Cardiac muscle cell (in vitro differentiated cells and primary cell): ENCODE measurements at places on chromosomes 7 and 10. TPM values are rescaled to one million over a fixed set of nuclear protein-coding genes. Genes with fewer than 3 reads are reported as not detected.

Gene NME8
- 0.06 and 0.07 TPM in 2 replicates for total RNA-seq

Gene SORCS3
- total RNA-seq: 12.2 and 29.1 TPM in 2 replicates

Gene PLAC9
- not detected in 2 replicates for total RNA-seq

DNA sequence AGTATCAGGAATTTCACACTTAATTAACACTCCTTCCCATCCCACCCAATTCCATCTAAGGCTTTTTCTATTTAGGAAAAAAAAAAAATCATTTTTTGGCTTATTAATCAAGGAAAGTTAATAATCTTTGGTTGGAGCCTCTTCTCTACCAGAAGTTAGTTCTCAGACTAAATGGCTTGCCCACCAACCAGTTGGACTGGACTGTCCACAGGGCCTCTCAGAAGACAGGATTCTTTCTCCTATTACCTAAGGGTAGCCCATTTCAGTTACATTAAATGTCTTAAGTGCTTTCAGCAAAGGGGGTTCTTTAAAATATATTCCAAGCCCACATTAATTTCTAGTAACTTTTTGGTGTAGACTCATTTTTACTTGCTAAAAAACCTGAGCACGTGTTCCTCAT, 35.2 kb downstream of the GLUD1 start:
- no peak for DNase-seq
- peaks cover 12% of the 10 kb centered on the region for H3K4me1 ChIP-seq
- H3K4me3 ChIP-seq: no peak overlapping the region
- H3K36me3 ChIP-seq: peaks cover 56% of the 10 kb centered on the region
- no peak overlapping the region for H3K27ac ChIP-seq
- H3K27me3 ChIP-seq: no peaks in the 10 kb centered on the region

- no peak overlapping the region for H3K4me3 ChIP-seq
- H3K27me3 ChIP-seq: no peaks in the 10 kb centered on the region
- H3K4me1 ChIP-seq: no peaks in the 10 kb centered on the region
- DNase-seq: peak; percentile 70
- H3K36me3 ChIP-seq: peaks cover 4% of the 10 kb centered on the region
- no peak overlapping the region for H3K27ac ChIP-seq
Measured at GRCh38 chr7:141785706-141786552, 4.1 kb upstream of the TAS2R5 start.

DNA sequence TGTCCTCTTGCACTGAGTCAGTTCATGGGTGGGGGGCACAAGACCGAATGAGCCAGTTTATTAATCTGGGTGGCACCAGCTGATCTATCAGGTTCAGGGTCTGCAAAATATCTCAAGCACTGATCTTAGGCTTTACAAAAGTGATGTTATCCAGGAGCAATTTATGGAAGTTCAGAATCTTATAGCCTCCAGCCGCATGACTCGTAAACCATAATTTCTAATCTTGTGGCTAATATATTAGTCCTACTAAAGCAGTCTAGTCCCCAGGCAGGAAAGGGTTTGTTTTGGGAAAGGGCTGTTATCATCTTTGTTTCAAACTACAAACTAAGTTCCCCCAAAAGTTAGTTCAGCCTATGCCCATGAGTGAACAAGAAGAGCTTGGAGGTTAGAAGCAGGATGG, 33.9 kb downstream of the AKR1C8 start:
- no peak overlapping the region for H3K4me3 ChIP-seq
- no peak for DNase-seq
- no peaks in the 10 kb centered on the region for H3K4me1 ChIP-seq
- H3K36me3 ChIP-seq: no peaks in the 10 kb centered on the region
- H3K27me3 ChIP-seq: no peaks in the 10 kb centered on the region
- no peak overlapping the region for H3K27ac ChIP-seq

DNA sequence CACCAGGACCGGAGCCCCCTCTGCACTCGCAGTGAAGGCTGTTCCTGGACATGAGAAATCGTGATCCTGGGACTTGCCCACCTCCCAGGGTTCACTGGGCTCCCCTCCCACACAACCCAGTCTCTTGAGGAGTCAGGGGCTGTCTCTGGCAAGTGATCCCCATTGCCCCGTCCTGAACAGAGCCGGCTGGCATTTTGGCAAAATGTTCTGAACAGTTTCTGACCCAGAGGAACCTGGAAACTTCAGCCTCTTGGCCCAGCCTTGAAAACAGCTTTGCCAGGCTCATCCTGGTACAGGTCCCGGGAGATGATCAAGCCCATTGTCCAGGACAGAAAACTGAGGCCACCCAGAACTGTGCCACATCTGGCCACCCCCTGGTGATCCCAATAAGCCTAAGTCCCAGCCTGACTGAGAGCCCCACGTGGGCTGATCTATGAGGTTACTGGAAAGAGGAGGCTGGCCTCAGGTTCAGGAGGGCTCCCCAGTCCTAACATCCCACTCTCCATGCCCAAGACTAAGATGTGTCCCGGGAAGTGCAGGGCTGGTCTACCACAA, 115.7 kb downstream of the OAT start:
- H3K36me3 ChIP-seq: no peaks in the 10 kb centered on the region
- H3K4me3 ChIP-seq: no peak overlapping the region
- H3K27me3 ChIP-seq: no peaks in the 10 kb centered on the region
- H3K4me1 ChIP-seq: no peaks in the 10 kb centered on the region
- no peak overlapping the region for H3K27ac ChIP-seq

- H3K4me3 ChIP-seq: peak overlapping the region; percentile 69
- peaks cover 36% of the 10 kb centered on the region for H3K4me1 ChIP-seq
- peak; percentile 62 for DNase-seq
- peak overlapping the region; percentile 86 for H3K27ac ChIP-seq
- no peaks in the 10 kb centered on the region for H3K27me3 ChIP-seq
- no peaks in the 10 kb centered on the region for H3K36me3 ChIP-seq
Measured at GRCh38 chr10:110919971-110920881, 822 bp downstream of the SHOC2 start.

DNA sequence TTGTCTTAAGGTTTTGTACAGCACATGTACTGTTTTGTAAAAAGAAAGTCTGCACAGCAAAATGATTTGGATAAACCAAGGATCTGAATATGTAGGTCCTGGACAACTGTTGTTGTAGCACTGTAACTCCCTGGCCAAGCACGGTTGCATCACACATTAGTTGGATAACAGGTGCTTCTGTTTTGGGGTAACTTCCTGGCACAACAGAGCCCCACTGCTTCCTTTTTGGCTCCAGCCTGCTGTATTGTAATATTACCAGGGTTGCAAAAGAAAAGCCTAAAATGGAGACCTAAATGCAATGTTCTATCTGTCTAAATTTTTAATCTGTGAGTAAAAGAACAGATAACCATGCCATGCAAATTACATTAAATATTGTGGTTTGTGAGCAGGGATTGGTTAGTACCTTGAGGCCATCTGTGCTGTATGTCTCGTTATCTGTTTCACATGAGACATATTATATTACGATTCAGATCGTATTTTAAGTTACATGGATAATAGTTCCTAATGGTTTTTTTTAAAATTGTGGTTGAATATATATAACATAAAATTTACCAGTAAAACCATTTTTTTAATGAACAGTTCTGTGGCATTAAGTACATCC, 27.5 kb upstream of the WAC start:
- H3K4me1 ChIP-seq: peaks cover 7% of the 10 kb centered on the region
- H3K4me3 ChIP-seq: no peak overlapping the region
- DNase-seq: no peak
- no peak overlapping the region for H3K27ac ChIP-seq
- no peaks in the 10 kb centered on the region for H3K36me3 ChIP-seq
- no peaks in the 10 kb centered on the region for H3K27me3 ChIP-seq

- DNase-seq: no peak
- no peaks in the 10 kb centered on the region for H3K4me1 ChIP-seq
- no peaks in the 10 kb centered on the region for H3K36me3 ChIP-seq
- H3K27me3 ChIP-seq: no peaks in the 10 kb centered on the region
Measured at GRCh38 chr7:92737706-92738105, 98.7 kb downstream of the CDK6 start.

DNA sequence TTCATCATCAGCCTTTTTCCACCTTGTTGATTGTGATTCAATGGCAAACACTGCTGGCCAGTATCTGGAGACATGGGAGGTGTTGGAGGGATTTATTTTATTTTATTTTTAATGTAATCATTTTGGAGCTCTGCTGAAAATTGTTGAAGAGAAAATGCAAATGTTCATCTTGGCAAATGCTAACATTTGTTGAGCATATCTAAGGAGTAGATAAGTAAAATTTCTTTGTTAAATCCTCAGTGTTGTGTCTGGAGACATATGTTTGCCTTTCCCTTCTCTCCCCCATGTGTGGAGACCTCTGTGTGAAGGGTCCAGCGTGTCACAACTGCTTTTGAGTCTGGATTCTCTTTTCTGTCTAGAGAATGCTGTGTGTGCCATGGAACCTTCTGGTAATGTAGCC, 300.3 kb downstream of the FZD1 start:
- no peaks in the 10 kb centered on the region for H3K36me3 ChIP-seq
- DNase-seq: no peak
- no peak overlapping the region for H3K27ac ChIP-seq
- H3K4me1 ChIP-seq: no peaks in the 10 kb centered on the region
- H3K4me3 ChIP-seq: no peak overlapping the region
- no peaks in the 10 kb centered on the region for H3K27me3 ChIP-seq

DNA sequence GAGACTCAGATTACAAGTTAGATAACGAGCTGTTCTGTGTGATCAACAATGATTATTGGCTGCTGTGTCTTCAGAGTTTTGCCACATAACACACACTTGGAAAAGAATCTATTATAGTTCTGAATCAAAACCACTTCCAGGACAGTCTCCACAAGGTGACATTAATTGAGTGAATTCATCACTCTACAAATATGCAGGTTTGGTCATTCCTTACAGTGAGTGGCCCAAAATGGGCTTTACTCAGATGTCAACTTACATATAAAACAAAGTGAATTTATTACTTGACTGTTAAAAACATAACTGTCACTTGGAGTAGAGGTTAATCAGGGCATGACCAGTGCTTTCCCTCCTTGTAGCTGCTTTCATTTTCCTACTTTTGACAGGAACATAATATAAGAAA, 984.3 kb downstream of the REEP3 start:
- no peak overlapping the region for H3K27ac ChIP-seq
- DNase-seq: no peak
- no peaks in the 10 kb centered on the region for H3K27me3 ChIP-seq
- no peak overlapping the region for H3K4me3 ChIP-seq
- peaks cover 16% of the 10 kb centered on the region for H3K4me1 ChIP-seq

DNA sequence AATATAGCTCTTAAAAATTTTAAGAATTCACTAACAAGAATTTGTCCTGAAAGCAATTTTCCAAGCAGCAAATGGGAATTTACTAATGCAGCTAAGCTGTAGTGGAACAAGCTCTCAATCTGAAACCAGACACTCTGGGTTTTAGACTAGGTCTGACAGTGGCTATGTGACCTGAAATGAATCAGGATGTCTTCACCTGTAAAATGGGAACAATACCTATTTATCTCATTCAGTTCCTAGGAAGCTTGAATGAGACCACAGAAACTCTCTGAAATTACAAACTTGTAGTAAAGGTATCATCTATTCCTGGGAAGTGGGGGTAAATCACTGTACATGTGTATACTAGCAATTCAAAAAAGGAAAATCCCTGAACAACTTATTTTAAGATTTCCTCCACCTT, 1.2 kb downstream of the DNAJC2 start:
- H3K4me3 ChIP-seq: peak overlapping the region; percentile 86
- H3K4me1 ChIP-seq: peaks cover 5% of the 10 kb centered on the region
- DNase-seq: no peak
- H3K36me3 ChIP-seq: peaks cover 19% of the 10 kb centered on the region
- no peaks in the 10 kb centered on the region for H3K27me3 ChIP-seq
